Urinary bladder (tissue), 4 donors: ENCODE measurements at places on chromosomes 4 and X. TPM values are rescaled to one million over a fixed set of nuclear protein-coding genes. Genes with fewer than 3 reads are reported as not detected.

GRCh38 chrX:49162620-49163019 lies at the start of gene MAGIX:
Gene MAGIX, plus strand, starts transcription at chrX:49162758. Its CDS starts 132 bp downstream, at chrX:49162890.
- no peak for DNase-seq

GRCh38 chr4:1721003-1721665 lies at the start of the genes TACC3 and TMEM129:
Gene TACC3, plus strand, starts transcription at chr4:1721521. Its CDS starts 1,901 bp downstream, at chr4:1723422.
Gene TMEM129, minus strand, starts transcription at chr4:1721323. Its CDS starts 486 bp downstream, at chr4:1720837.
- DNase-seq, result peak; percentile 87

DNA sequence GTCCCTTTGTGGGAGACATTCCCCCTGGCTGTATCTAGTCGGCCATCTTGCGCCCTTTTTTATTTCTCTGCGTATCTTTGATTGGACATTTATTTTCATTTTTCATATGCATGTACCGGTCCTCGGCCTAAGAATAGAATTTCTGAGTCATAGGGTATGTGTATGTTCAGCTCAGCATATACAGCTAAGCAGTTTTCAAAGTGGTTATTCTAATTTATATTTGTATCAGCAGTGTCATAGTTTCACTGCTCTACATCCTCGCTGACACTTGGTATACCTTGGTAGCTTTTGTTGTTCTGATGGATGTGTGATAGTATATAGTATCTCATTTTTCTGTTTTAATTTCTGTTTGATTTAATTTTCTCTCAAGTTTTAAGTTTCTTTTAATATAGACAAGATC lies 38.7 kb downstream of the BEX3 start:
- no peak for DNase-seq

DNA sequence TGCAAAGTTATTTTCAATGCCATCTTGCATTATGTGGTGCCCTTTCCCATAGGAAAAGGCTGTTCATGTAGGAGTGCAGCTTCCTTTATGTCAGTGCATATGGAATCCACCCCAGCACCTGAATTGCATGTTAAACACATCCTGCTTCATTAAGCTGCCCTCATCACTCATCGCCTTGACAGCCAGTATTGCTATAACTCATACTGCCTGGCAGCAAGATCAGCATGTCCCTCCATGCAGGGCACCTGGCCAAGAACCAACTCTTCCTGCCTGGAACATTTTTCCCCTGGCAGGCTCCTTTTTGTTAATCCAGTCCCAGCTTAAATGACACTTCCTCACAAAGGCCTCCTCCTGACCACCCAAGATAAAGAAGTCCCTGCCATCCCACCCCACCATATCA lies 23.5 kb upstream of the CA5B start:
- DNase-seq, result no peak

GRCh38 chrX:85569096-85569495 lies 189.6 kb upstream of the POF1B start:
- no peak for DNase-seq

Gene UGT2B15
- 0.26 TPM for total RNA-seq

GRCh38 chr4:54678826-54679225 lies 21.1 kb downstream of the KIT start:
- no peak for DNase-seq

DNA sequence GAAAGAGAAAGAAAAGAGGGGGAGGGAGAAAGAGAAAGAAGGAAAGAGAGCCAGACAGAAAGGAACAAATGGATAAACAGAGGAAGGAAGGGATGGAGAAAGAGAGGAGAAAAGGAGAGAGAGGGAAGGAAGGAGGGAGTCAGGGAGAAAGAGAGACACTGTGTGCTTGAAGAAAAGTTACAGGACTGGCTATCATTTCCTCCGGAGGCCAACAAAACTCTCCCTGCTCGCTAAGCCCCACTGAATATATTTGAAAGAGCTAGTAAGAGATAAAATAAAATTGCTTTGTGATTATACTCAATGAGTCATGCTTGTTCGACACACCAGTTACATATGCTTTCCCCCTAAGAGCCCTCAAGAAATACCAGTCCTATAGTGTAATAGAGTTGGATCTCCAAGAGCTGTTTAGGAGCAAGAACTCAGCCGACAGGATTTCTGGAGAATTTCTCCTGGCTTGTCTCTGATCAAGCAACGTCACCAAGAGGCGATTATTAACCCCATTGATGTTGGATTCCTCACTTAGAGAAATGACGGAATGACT lies 102.2 kb downstream of the MXRA5 start:
- no peak for DNase-seq

DNA sequence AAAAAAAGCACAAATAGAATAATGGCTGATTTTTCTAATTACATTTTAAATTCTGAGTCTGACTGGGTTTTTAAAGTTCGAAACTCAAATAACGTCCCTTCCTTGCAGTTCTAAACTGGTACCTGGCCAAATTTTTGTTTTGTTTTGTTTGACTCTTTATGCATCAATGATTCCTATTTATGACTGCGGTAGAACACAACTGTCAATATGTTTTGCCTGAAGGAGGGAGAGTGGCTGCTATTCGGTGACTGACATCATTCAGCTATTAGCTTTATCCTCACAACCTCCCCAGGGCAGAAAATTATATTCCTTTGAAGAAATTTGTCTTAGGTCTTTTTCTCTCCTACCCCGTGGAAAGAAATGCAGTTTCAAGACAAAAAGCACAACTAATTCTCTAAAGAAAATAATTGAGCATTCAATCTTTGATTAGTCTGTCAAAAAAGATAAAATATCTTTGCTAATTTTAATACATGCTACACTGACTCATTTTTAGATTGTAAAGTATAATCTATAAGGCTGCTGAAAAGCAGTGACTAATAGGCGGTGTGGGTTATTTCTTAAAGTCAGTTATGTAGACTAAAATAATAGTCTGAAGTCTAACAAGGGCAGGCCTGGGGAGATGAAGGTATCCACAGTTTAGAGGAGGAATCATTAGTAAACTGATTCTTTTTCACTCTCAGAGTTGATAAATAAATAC lies 61.9 kb downstream of the TMEM150C start:
- DNase-seq, result no peak

Gene TMEM255A
- 1.3 TPM for total RNA-seq

DNA sequence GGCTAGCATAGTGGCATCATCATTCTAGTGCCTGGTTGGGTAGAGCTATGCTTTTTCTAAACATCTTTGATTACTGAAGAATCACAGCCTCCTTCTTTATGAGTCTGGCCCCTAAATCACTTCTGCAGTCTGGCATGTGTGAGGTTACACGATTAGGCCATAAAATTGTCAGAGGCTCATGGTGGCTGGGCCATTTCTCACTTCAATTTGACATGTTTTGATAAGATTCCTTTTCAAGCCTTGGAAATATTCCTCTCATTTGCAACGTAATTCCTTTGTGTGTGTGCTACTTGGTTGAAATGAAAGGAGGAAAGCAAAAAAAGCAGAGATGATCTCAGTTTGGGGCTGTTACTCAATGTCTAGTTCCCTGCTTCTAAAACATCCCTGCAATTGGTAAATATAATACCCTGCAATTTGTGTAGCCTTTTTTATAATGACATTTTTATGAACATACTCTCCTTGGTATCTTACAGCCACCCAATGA lies 6.2 kb downstream of the CCKAR start:
- peak; percentile 25 for DNase-seq

DNA sequence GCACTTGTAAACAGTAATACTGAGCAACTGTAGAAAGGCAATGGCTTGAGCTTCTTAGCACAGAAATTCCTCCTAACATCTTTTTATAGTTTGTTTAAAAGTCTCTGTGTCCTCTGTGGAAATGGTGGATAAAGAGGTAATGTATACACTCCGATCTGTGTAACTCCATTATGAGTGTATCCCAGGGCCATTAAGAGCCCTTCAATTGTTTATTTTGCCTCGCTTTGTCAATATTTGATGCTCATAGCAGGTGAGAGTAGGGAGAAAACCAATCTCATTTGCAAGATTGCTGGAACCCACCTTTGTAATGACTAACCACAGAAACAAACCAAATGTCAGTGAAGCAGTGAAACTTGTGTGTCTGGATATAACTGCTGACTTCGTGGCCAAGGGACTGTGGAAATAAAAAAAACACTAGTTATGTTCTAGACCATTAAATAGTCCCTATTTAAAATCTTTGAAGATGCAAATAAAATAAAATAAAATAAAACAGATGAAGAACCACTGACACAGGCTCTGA lies 598.2 kb upstream of the BOD1L1 start:
- no peak for DNase-seq

Gene HELT
- total RNA-seq, result not detected

Gene FRAS1
- 20.5 TPM for total RNA-seq

Gene MID2
- 24.6 TPM for total RNA-seq

Gene ZFX
- 112 TPM for total RNA-seq

Gene BCOR
- 26.5 TPM for total RNA-seq

- no peak for DNase-seq
Measured at GRCh38 chr4:187685247-187685646, 310.3 kb upstream of the ZFP42 start.

GRCh38 chr4:56764775-56765174 lies 56.7 kb downstream of the SPINK2 start:
- DNase-seq, result no peak

DNA sequence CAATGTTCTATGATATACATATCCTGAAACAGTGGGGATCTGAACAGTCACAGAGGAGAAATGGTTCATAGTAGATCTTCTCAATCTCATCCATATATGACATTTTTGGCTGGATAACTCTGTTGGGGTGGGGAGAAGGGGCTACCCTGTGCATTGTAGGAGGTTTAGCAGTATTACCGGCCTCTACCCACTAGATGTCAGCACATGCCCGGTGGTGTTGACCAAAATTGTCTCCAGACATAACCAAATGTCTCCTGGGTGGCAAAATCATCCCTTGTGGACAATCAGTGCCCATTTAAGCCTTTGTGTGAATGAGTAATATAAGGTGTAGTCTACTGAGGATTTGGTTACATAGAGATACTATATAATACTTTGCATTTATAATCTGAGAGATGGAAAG lies 89.9 kb downstream of the PLS3 start:
- DNase-seq, result no peak

GRCh38 chrX:24423960-24424359 lies 41.1 kb upstream of the PDK3 start:
- DNase-seq, result no peak

GRCh38 chr4:176611951-176612350 lies 180.8 kb downstream of the VEGFC start:
- no peak for DNase-seq

DNA sequence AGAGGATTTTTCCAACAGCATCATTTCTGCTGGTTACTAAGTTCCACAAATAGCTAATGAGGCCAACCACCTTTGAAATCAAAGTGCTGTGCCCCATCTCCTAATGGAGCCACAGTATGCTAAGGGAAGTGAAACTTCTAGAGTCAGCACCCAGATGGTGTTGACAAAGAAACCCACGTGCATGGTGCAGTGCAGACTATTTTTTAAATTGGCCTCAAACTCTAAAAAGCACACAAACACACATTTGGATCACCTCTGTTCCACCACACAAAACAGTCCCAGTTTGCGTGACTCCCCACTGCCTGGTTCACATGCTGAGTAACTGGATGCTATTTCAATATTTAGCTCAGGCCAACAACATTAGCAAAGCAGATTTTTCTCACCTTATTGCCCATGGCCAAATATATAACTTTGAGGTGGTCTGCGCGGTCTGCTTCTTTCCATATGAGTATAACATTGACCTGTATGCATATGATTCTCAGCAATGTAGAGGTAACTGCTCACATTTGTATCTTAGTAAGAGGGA lies 69.9 kb downstream of the AMELX start:
- no peak for DNase-seq

DNA sequence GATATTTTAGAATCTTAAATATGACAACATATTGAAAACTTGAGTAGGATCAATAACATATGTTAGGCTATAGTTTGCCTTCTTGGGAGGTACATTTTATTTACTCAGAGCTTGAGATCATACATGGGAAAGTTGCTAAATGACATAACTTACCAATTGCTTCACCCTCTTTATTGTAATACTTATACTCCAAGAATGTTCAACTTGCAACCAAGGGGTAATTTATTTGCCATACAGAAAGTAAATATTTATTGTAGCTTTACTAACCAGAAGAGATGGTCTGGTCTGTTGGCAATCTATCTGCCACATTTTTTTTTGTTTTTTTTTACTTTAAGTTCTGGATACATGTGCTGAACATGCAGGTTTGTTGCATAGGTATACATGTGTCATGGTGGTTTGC lies 426.6 kb downstream of the ARHGAP24 start:
- DNase-seq, result no peak

GRCh38 chrX:118736394-118737010 lies 9.1 kb downstream of the IL13RA1 start:
- DNase-seq, result no peak

Gene AIFM1
- total RNA-seq, result 10.8 TPM

- no peak for DNase-seq
Measured at GRCh38 chr4:6962211-6963041, 52.8 kb downstream of the TBC1D14 start.

GRCh38 chr4:101600287-101600686 lies 190.2 kb upstream of the BANK1 start:
- DNase-seq, result no peak
